NCI-H2227 treated with DMSO at 0.1 percent for 48 hours (cell line): ENCODE measurements at places on chromosomes 13 and 19.

DNA sequence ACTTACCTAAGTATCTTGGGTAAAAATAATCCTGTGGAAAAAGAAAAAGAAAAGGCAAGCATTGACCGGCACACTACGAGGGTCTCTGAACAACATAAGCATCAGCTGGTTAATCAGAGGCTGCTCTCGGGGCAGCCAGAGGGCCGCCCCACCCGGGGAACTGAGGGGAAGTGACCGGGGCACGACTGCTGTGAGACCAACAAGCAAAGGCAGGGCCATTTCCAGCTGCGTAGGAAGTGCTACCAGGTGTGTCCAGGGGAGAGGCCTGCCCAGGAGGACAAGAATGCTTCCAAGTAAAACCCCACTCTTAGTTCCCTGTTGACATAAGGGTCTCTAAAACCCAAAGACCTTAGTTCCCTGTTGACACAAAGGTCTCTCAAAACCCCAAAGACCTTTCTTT is 15.9 kb downstream of the GAS6 start:
- DNase-seq: no peak

GRCh38 chr13:49904729-49905456 is 31.2 kb downstream of the SPRYD7 start:
- DNase-seq: no peak

- DNase-seq: peak; percentile 78
These were observed at the start of gene ZNF708 for GRCh38 chr19:21328885-21329605. Gene ZNF708, minus strand, starts transcription at chr19:21329410. Its CDS starts 198 bp downstream, at chr19:21329212.

GRCh38 chr19:51016798-51017683 is 2.5 kb downstream of the KLK10 start:
- peak; percentile 30 for DNase-seq

GRCh38 chr19:35522745-35523327 is 5.3 kb downstream of the SBSN start:
- no peak for DNase-seq

GRCh38 chr19:30362156-30362754 is 9.9 kb upstream of the ZNF536 start:
- no peak for DNase-seq

GRCh38 chr13:92136449-92137155 is 738.2 kb downstream of the GPC5 start:
- DNase-seq: no peak

- DNase-seq: no peak
These were observed 297.4 kb upstream of the SGCG start for GRCh38 chr13:22883262-22883840.

- no peak for DNase-seq
These were observed 151.2 kb downstream of the TBC1D4 start for GRCh38 chr13:75330770-75331169.

- no peak for DNase-seq
These were observed 28.7 kb downstream of the CYP4F2 start for GRCh38 chr19:15869109-15869555.

DNA sequence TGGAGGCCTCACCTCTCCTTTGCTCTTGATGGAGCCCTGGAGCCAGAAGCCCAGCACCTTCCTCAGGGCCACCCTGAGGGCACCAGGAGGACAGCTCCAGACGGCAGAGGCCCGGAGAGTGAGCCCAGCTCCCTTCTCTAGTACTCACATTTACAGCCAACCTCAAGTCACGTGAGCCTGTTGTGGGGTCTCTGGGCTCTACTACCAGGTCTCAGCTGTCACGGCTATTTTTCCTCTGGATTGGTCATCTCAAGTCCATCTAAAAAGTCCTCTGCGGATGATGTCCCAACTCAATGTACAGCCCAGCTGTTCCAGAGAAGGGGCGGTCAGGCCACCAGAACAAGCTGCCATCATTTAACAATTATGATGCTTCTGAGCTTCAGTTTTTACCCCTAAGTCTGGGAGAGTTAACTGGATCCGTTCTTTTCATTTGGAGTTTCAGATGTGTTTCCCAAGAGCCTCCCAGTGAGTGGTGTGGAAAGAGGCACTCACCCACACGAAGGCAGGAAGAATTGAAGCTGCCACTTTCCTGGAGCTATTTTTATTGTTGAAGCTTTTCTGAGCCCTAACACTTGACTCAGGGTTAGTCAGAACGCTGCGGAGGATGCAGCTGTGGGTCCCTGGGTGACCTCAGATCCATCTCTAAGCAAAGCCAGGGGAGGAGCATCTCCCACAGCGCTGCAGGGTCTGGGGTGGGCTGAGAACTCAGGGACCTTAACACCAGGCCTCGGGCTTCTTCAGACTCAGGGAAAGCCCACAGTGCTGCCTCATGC is 143.5 kb upstream of the UBL3 start:
- no peak for DNase-seq

DNA sequence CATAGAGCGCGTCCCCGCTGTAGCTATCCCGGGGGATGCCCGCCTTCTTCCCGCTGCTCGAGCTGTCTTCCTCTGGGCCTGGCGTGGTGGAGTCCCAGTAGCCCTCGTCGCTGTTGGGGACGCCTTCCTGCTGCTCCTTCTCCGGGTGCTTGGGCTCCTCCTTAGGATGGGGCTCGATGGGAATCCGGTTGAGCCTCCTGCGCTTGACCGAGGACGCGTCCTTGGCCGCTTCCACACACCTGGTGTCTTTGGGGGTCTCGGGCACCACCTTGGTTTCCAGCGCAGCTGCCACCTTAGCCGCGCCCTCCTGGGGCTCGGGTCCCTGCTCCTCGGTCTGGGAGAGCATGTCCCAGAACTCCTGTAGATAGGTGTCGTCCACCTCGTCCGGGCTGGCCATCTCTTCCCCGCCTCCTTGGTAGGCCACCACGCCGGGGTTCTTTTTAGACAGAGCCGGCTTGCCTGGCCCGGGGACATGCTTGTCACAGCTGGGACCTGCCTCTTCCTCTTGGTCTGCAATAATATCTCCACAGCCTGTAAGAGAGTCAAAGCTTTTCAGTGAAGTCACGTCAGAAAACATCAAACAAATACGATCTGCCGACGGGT is 2.0 kb downstream of the AMER2 start:
- no peak for DNase-seq

- DNase-seq: no peak
These were observed 20.7 kb upstream of the ZNF507 start for GRCh38 chr19:32324631-32325285.

- peak; percentile 39 for DNase-seq
These were observed 6.3 kb downstream of the PNKP start for GRCh38 chr19:49861107-49861506.

DNA sequence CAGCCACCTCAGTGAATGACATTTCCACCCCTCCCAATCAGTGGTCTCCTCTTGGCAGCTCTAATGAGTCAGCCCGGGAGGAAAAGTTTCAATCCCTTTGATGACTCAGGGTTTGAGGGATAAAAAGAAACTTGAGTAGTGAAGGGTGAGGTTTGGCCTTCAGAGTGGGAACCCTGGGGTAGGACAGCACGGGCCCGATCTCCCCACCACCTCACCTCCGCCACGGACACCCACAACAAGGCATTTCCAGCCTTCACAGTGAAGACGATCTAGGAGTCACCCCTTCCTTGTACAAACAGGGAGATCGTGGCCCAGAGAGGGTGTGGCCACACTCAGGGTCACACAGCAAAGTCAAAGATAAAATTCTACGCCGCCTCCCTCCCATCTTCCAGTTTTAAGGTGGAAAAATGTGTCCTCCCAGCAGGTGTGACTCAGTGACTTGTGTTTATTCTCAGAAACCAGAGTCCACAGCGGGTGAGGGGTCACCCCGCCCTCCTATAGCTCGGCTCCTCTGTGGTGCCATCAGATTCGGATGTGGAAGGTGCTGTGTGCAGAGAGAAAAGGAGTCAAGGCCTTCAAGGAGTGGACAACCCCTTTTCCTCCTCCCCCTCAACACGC is 12.3 kb downstream of the CIB3 start:
- DNase-seq: no peak

DNA sequence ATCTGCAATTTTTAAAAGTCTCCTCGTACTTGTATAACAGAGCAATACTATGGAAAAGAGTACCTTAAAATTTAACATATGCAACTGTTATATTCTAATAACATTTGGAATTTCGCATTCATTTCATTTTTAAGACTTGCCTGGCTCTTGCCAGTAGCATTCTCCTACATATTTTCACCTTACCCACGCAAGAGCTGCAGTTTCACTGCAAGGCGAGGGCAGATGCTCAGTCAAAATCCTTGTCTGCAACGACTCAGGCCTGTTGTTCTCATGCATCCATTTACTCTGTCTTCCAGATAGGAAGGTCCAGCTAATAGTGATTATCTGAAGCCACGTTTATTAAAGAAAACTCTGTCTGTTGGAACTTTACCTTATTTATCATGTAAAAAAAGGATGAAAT is 227.0 kb upstream of the RFC3 start:
- DNase-seq: no peak

DNA sequence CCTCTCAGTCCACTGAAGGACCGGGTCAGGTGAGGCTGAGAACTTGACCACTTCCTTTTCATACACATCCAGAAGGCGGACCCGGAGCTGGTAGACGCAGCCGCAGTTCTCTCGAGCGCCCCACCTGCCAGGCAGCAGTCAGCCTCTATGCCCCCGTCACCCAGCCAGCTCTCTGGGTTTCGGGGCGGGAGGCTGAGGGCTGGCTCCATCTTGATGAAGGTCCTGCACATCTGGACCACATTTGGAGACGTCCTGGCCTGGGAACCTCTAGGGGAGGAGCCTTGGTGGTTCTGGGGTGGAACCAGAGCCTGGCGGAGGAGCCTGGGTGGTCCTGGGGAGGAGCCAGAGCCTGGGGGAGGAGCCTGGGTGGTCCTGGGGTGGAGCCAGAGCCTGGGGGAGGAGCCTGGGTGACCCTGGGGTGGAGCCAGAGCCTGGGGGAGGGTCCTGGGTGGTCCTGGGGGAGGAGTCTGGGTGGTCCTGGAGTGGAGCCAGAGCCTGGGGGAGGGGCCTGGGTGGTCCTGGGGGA is 14.3 kb downstream of the MRPS12 start:
- no peak for DNase-seq

GRCh38 chr19:14512406-14512961 is 5.7 kb downstream of the DNAJB1 start:
- DNase-seq: no peak

DNA sequence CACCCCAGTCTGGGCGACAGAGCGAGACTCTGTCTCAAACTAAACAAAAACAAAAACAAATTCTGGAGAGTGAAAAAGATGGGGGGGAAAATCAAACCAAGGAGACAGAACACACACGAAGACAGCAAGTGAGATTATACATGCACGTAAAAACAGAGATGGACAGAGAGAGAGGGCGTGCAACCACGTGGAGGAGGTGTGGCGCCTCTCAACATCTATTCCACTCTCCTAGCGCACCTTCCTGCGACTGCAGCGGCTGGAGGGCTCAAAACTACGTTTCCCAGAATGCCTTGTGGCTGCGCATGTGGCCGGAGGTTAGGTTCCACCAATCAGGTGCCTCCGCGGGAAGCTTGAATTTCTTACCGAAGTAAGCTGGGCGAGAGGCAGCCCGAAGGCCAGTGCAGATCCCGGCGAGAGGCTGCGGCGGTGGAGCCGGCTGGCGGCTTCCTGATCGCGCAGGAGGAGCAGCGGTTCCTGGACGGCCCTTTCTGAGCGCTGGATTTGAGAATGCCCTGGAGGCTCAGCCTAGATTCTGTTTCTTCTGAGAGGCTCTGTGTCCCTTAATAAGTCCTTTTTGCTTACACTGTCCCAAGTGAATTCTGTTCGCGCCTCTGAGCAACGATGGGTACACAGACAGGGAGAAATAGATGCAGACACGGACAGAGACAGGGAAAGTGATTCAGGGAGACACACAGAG is 13.1 kb upstream of the NANOS2 start:
- peak; percentile 82 for DNase-seq

DNA sequence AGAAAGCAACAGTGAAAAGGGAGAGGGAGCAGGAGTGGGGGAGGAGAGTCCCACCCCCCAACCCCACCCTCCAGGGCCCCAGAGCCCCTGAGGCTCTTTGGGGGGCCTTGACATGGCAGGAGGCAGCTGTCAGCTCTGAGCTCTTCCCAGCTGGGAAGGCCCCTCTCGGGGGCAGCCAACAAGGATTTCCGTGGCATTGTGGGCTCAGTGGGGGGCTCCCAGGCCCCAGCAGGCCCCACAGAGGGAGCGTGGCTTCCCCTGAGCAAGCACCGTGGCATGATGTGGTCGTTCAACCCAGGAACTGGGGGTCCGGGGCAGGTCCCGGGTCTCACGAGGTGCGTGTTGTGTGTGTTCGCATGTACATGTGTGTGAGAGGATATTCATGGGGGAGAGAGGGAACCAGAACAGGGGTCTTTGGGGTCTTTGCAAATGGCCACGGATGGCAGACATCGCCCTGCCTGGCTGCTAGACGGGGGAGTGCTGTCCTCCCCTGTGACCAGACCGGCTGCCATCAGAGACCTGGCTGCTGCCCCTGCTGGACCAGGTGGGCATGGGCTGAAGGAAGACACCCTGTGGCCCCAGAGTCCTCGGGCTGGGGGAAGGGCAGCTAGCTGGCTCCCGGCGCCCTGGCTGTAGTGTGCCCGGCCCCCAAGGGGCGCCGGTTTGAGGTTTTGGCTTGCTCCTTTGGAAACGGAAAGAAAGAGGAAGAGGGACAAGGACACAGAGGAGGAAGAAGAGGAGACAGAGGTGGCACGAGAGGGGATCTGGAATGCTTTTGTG is 3.7 kb upstream of the AKAP8L start:
- no peak for DNase-seq

DNA sequence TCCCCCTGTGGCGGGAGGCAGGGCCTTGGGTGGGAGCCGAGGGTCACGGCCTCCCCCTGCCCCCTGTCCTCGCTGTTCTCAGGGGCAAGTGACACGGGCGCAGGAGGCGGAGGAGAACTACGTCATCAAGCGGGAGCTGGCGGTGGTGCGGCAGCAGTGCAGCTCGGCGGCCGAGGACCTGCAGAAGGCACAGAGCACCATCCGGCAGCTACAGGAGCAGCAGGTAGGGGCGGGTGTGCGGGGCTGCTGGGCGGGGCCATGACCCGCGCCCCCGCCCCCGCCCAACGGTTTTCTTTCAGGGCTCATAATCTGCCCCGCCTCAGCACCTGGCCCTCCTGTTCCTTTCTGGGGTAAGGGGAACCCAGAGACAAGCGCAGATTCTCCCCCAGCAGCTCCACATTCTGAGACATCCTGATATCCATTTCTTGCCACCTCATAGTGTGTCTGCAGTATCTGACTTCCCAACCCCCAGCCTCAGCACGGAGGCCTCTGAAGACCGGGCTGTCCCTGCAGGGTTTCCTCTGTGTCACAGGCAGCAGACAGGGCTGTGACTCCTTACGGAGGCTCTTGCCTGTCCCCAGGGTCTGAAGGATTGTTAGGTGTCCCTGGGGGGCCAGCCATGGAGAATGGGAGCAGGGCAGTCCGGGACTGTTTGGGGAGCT is 15.9 kb downstream of the PRR36 start:
- peak; percentile 22 for DNase-seq

DNA sequence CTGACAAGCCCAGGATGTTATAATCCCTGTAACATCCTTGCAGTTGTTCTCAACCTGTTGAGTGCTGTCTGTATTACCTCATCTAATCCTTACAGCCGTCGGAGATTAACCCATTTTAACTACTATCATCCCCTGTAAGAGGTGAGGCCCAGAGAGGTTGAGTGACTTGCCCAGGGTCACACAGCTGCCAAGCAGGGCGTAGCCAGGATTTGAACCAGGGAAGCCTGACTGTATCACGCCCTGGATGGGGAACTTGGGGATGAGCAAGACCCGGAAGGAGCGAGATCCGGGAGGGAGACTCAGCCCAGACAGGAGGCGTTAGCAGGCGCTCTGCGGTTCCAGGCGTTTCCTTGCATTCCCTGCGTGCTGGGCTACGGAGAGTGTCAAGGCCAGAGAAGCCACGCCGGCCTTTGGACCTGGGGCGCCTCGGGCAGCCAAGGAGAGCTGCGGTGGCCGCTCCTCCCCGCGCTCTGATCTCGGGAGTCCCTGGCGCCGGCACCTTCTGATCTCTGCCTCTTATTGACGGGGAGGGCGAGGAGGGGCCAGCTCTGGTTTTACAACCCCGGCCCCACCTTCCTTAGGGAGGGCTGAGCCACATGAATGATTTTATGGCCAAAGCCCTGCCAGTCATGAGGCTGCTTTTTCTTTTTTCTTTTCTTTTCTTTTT is 6.2 kb downstream of the SULT2B1 start:
- no peak for DNase-seq
